Transverse colon (tissue), 4 donors: ENCODE measurements at places on chromosomes 5 and 9. TPM values are rescaled to one million over a fixed set of nuclear protein-coding genes. Genes with fewer than 3 reads are reported as not detected.

Gene JAKMIP2
- total RNA-seq: 0.79 TPM

Gene ORM2
- total RNA-seq: not detected

Gene ZNF883
- 0.64 TPM for total RNA-seq

Gene NMUR2
- not detected for total RNA-seq

Gene SGCD
- total RNA-seq: 0.37 TPM

Gene CCDC69
- 37.7 TPM for total RNA-seq

Gene GRM6
- total RNA-seq: not detected

Gene SPATA31E1
- not detected for total RNA-seq

Gene NKD2
- total RNA-seq: 0.41 TPM

Gene OMD
- 2.2 TPM for total RNA-seq

Gene C8G
- 7.9 TPM for total RNA-seq

Gene BTNL8
- 60.8 TPM for total RNA-seq

Gene CAPSL
- not detected for total RNA-seq

Gene WDR31
- 1.5 TPM for total RNA-seq

Gene DCAF12
- total RNA-seq: 22.1 TPM

Gene TAF11L5
- total RNA-seq: not detected

Gene GRHPR
- total RNA-seq: 48.6 TPM

Gene GPRIN1
- 2.1 TPM for total RNA-seq

Gene MYMK
- total RNA-seq: not detected

Gene TNFAIP8
- total RNA-seq: 24.9 TPM

Gene CDO1
- total RNA-seq: 0.40 TPM

Gene KCTD16
- 0.14 TPM for total RNA-seq

Gene C5orf46
- total RNA-seq: not detected

Gene PCA3
- total RNA-seq: not detected

Gene FGFR4
- 22.9 TPM for total RNA-seq

Gene TSSK1B
- total RNA-seq: not detected

Gene LSM11
- total RNA-seq: 10.0 TPM

Gene UTP15
- total RNA-seq: 69.3 TPM

Gene CCNJL
- 23.9 TPM for total RNA-seq

Gene RICTOR
- total RNA-seq: 44.8 TPM

Gene PCDHB2
- total RNA-seq: 1.1 TPM

Gene SLC6A19
- total RNA-seq: 106 TPM

Gene ECM2
- 0.37 TPM for total RNA-seq

Gene TICAM2
- 0.68 TPM for total RNA-seq

Gene EIF4EBP3
- not detected for total RNA-seq

Gene SLC34A1
- not detected for total RNA-seq
